Mucosa of descending colon (tissue), 3 donors: ENCODE measurements at places on chromosomes 1 and 21.

DNA sequence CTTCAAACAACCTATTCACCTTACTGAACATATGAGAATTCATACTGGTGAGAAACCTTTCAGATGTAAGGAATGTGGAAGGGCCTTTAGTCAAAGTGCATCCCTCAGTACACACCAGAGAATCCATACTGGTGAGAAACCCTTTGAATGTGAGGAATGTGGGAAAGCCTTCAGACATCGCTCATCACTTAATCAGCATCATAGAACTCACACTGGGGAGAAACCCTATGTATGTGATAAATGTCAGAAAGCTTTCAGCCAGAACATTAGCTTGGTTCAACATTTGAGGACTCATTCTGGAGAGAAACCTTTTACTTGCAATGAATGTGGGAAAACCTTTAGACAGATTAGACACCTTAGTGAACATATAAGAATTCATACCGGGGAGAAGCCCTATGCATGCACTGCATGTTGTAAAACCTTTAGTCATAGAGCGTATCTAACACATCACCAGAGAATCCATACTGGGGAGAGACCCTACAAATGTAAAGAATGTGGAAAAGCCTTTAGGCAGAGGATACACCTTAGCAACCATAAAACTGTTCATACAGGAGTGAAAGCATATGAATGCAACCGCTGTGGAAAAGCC is 13.2 kb upstream of the EXO5 start:
- DNase-seq, result no peak

DNA sequence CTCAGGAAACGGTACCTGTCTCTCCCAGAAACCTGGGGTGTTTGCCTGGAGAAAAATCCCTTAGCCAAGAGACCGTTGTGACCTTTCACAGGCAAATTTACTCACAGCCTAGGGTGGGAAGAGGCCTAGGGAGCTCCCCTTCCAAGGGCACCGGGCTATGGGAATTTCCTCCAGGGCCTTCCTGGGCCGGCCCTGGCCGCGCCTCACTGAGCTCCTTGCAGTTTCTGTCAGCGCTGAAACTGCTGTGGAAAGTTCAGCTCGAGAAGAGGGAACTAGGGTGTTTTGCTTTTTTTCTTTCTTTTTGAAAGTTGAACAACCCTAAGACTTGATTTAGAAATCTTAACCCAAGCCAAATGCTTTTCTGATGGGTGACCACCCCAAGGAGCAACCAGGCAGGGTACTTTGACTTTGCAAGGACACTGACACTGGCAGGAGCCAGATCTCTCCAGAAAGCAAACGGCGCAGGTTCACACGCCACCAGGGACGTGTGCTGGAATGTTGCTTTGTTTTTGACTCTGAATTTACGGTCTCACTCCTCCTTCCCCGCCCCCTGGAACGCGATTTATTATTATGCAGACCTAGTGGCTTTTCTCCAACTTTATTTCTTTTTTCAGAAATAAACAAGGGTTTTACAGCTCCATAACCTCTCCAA is 229.6 kb upstream of the JUN start:
- peak; percentile 68 for DNase-seq

DNA sequence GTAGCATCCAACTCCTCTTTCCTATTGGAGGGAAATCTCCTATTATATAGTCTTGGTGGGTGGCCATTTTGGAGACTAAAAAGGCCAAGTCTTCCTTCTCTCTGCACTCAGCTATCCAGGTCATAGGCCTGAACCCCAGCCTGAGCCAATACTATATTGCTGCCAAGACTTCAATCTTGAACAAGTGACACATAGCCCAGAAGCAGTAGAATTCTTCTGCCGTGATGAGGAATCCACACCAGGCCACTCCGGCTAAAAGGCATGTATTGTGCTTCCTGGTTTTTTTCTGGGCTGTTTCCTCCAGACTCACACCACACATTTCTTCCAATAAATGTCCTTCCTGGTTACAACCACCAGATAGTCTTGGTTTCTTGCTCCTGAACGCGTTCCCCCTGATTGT is 43.0 kb downstream of the ATF3 start:
- DNase-seq, result no peak

DNA sequence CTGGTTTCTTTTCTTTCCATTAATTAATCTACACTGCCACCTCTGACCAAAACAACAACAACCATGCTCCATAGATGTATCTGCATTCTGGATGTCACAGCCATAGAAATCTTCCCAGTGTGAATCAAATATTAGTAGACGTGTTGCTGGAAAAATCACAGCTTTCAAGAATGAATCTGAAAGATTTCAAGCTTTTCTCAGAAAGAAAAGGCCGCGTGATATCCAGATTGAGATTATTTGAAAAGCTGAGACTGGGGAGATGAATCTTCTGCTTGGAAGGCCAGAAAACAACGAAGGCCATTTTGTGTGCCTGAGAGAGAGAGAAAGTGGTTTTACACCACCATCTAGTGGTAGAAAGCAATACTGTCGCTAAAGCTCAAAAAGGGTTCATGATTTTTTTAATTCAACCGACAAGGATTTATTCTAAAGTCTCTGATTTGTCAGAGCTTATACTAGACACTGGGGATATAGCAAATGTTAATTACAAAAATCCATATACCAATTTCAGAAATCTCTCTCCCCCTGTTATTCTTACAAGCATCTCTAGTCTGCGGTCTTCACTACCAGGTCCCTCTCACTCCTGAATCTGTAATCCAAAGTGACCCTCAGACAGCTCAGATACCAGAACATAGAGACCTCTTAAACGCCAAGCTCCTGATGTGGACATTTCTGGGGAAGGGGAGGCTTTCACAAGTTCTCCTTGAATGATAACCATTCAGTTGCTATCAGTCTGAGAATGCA is 87.5 kb upstream of the SGIP1 start:
- no peak for DNase-seq

- DNase-seq, result no peak
Observed at GRCh38 chr21:39776589-39776988, 31.6 kb downstream of the IGSF5 start.

GRCh38 chr1:49213301-49213700 is 436.6 kb upstream of the BEND5 start:
- no peak for DNase-seq

DNA sequence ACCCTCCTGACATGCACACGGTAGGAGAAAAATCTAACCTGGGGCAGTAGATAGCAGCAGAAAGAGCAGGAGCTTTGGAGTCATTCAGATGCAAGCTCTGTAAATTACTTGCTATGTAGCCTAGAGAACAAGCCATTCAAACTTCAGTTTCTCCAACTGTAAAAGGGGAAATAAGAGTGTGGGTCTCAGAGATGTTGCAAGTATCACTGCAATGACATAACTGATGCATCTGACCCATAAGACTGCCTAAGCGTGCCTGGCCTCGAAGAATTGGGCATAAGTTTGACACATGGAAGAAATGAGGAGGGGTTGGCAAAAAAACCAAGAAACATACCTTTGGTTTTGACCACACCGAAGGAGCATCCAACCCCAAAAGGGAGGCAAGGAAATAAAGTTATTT is 5.2 kb downstream of the AK2 start:
- no peak for DNase-seq

GRCh38 chr1:15287035-15287979 is 40.3 kb downstream of the FHAD1 start:
- no peak for DNase-seq

- DNase-seq, result no peak
Observed at GRCh38 chr1:161747801-161748200, 1.8 kb upstream of the DUSP12 start.

- peak; percentile 38 for DNase-seq
Observed at GRCh38 chr1:235090406-235091069, 38.1 kb downstream of the TOMM20 start.

GRCh38 chr21:17631195-17631594 is 18.5 kb upstream of the BTG3 start:
- DNase-seq, result no peak

DNA sequence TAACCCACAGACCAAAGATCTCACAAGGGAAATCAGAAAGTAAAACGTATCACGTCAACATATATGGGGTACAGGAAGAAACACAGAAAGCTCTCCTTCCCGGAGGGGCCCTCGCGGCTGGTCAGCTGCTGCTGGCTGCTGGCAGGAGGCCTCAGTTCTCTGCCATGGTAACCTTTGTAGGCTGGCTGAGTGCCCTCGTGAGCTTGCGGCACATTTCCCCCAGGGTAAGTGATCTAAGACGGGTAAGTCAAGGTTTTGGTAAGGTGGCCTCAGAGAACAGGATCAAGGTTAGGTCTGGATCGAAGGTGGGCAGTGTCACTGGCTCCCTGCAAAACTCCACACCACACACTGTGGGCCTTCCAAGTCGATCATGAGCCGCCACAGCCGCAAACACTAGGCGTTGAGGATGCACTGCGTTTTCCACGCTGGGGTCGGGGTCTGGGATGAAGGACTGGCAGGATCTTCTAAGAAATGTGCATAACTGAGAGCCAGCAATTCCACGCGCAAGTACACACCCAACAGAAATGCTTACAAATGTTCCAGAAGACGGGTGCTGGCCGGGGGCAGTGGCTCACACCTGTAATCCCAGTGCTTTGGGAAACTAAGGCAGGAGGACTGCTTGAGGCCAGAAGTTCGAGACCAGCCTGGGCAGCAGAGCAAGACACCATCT is 33.9 kb downstream of the WDR4 start:
- no peak for DNase-seq

DNA sequence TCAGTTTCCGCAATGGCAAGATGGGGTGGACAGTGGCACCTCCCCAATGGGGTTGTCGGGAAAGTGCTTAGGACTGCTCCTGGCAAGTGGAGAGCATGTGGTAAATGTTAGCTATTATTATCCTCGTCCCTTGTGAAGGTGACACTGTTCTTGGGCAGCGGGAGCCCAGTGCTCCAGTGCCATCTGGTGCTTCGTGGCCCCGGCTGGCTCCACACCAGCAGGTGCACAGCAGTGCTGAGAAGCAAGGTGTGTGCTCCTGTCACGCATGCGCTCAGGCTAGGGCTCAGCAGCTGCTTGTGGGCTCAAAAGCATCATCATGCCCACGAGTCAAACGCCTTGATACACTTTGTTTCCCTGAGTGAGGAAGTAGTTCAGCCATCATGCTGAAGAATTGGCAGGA is 24.9 kb upstream of the KCNC4 start:
- DNase-seq, result no peak

- no peak for DNase-seq
Observed at GRCh38 chr1:100927276-100927675, 31.4 kb downstream of the SLC30A7 start.
